GM12892 (cell line): ENCODE measurements at places on chromosomes 5 and 9.

- no peak for DNase-seq
These were observed 101.4 kb upstream of the SLC44A1 start for GRCh38 chr9:105143136-105143430.

GRCh38 chr9:121455527-121456239 is 44.0 kb downstream of the GGTA1 start:
- peak; percentile 17 for DNase-seq

GRCh38 chr5:62824936-62825335 is 246.3 kb downstream of the LRRC70 start:
- no peak for DNase-seq

DNA sequence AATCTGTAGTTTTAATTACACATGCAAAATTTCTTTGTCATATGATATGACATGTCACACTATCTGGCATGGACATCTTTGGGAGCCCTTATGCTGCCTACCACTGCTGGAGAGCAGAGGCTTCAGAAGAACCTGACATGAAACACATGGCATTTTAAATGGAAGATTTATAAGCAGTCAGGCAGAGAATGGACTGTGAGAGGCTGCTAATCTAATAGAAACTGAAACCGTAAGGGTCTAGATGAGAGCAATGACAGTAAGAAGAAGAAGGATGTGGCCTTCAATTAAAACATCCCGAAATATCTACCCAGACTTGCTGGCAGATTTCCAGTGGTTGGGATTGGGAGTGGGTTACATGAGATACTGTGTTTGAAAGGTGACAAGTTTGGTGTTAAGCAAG is 149.8 kb downstream of the MACIR start:
- DNase-seq: no peak

GRCh38 chr9:81499021-81499454 is 190.3 kb downstream of the TLE1 start:
- DNase-seq: no peak

- DNase-seq: no peak
These were observed 59.7 kb downstream of the TENT4A start for GRCh38 chr5:6772886-6773285.

DNA sequence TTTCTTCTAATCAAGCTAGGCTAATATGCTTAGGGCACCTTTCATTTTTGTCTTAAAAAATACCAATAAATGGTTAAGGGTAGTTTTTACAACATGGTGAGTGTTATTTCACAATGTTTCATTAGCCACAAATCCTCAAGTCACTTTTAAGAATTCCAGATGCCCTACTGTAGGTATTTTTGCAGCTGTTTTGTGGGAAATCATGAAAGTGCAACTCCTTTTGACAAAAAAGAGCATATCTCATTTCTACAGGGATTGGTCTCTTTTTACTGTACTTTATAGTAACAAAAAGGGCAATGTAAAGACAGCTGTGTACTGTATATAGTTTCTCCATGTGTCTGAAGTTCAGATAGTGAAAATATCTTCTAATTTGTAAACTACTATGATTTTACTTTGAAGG is 28.3 kb upstream of the GAS1 start:
- no peak for DNase-seq

GRCh38 chr9:37963936-37964739 is 60.2 kb upstream of the SLC25A51 start:
- DNase-seq: no peak

GRCh38 chr9:74681906-74682305 is 184.8 kb downstream of the RORB start:
- DNase-seq: no peak
